HT1080 (cell line): ENCODE measurements at places on chromosomes 5 and 9.

DNA sequence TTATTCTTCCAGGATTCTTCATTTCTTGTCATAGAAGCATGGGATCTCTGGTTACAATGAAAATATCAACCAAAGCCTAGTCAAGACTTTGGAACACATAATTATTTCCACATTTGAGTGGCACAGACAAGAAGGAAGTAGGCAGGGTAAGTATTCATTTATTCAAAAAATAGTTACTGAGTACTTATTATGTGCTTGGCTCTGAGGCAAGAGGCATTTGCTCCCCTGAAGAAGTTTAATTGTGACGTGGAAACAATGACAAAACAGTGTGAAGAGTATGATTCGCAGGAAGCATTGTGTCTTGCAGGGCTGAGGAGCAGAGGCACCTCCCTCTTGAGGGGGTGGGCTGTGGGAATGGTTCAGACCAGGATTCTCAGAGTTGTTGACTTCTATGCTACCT lies 45.0 kb upstream of the TNFSF15 start:
- no peak for DNase-seq

- peak; percentile 71 for DNase-seq
These were observed 2.5 kb downstream of the MGAT1 start for GRCh38 chr5:180799902-180800801.

DNA sequence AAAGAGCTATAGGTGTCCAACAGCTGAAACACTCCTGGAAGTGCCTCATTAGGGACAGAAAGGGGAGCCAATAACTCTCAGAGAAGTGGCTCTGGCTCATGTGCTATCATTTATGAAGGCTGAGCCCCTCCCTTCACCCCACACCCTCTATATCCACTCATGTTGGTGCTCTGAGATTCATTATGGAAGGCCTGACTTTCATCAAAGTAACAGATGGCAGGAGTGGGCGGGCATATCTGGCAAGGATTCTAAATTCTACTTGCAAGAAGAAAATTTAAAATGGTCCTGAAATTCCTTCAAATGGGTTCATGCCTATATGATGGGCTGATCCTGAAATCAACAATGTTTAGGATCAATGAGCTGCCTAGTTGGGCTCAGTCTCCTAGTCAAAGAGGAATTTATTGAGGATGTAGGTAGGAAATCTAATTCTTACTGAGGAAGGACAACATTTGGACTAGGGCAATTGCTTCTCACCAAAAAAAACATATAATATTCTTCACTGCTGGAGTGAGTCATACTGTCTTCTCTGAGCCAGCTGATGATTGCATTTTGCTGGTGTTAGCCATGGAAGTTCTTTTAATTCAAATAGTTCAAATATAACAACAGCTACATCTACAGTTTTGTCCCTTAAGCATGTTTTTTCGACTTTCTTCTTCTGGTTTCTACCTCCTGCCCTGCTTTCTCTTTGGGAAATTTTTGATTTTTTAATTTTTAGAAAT lies 23.5 kb downstream of the NMRK1 start:
- DNase-seq, result peak; percentile 39

DNA sequence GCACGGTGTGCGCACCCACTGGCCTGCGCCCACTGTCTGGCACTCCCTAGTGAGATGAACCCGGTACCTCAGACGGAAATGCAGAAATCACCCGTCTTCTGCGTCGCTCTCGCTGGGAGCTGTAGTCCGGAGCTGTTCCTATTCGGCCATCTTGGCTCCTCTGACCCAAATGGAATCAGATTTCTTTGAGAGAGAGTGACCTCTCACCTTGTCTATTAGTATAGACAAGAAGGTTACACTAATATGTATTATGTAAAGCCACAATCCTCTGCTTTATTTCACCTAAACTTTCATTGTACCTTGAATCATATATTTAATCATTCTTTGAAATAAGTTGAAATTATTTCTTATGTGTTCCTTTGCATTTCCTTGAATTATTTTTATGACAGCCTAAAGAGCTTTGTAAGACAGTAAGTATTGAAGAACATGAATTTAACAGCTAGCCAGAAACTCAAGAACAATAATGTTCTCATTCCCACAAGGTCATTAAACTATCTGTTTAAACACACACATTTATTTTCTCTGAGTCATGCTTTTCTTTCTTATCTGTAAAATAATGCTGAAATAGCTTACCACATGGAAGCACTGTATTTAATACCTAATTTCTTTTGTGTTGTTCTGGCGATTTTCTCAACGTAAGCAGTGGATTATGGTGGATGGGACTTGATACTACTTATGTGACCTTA lies 91.8 kb upstream of the DMRTA1 start:
- no peak for DNase-seq

- peak; percentile 28 for DNase-seq
These were observed 1.5 kb downstream of the PCSK1 start for GRCh38 chr5:96431376-96432187.

DNA sequence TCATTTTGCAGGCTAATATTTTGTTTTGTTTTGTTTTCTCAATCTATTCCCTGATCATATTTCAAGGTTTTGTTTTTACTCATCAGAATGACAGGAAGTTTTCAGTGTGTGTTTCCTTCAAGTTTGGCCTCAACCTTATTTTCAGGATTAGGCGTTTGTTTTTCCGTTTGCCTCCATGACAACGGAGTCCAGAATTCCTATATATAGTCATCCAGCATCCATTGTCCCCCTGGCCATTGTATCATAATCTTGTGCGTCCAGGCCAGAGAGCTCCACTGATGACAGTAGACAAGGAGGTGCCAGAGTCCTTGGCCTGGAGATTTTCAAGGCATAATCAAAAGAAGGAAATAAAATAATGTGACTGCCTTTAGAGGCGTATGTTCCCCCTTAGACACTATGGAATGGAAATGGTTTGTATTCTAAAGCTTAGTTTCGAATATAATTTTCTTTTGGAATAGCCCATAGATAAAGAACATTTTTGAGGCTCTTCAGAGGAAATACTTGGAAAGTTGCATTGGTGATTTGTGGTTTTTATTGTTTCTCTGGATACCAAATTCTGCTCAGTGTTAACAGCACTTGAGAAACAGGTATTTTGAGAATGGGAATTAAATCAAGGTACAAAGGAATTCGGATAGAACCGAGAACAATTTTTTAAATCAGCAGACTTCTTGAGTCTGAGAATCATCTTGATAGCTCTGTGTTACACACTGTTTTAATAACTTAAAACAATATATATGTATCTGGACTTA lies 99.8 kb downstream of the ZNF462 start:
- no peak for DNase-seq

- no peak for DNase-seq
These were observed 9.9 kb downstream of the SEPTIN8 start for GRCh38 chr5:132767150-132767549.

- DNase-seq, result no peak
These were observed 49.1 kb downstream of the ARHGAP26 start for GRCh38 chr5:142819292-142819691.

DNA sequence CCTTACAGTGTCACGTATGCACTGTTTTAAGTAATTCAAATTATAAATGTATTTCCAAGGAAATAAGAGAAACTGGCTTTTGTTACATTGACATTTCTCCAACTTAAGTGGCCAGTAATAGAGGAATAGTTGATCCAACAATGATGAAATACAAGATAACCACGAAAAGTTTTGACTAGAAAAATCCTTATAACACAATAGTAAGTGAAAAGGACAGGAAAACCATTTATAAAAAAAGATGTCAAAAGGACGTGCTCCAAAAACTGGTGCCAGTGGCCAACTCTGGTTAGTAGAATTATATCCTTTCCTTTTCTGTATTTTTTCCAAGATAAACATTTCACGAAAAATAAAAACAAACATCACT lies 210.9 kb downstream of the GAPVD1 start:
- no peak for DNase-seq

DNA sequence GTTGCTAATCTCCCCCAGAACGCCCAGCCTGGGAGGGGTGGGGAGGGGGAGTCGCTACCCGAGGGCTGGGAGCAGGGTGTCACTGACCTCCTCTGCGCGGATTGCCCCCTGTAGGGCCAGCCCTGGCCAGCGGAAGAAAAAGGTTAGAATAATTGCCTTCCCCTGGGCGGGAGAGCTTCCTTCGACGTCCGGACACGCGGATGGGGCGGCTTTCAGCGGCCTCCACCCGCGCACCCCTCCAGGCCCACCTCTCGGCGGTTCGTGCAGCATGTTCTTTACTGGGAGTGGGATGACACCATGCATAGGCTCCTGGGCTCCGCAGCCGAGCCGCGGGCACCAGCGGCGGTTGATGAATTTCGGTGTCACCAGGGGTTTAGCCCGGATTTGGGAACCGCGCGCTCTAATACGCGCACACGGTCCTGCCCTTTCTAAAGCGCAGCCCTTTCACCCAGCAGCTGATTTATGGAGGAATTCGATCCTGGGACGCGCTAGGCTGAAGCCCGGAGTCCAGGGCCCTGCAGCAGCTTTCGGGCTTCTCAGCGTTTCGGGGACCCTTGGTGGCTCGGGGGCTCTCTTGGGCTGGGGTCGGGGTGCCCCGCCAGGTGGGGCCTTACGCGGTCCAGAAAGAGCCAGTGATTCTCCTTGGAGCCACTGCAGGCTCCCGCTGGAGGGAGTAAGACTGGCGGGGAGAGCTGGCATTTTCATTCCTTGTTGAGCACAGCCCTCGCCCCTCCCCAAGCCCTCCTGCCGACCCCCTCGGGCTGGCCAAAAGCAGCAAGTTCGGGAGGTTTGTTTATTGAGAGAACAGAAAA lies 10.1 kb downstream of the LMX1B start:
- no peak for DNase-seq

DNA sequence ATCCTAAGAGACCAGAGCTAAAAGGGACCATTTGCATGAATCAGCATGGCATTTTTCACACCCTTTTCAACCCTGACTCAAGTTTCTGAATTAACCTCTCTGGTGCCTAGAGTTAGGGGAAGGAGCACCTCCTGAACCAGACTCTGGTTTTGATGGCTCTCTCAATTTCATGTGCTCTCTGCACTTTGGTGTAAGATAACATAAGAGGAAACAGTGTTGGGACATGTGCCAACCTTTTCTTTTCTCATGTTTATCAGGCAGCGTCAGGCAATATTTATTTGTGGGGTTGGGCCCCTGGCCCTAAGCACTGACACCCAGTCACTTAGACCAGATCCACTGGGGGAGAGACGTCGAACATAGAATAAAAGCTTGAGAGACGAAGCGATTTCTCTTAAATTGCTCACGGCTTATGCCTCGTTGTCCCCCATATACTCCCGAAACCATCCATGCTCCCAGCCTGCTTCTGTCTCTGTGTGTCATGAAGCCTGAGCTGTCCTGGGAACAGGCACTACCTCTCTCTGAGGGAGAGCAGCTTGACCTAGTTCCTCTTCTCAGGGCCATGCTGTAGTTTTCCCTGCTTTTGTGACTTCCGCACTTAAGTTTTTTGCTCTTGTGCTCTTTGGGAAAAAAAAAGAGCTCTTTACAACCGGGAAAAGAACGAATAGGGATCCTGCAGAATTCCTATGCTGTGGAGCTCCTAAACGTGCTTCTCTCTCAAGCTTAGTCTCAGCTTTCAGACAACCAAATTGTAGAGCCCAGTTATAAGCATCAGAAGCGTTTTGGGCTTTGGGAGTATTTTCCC lies 195.7 kb downstream of the NR3C1 start:
- no peak for DNase-seq
